NCI-H226 (cell line): ENCODE measurements at places on chromosomes 1 and 21.

DNA sequence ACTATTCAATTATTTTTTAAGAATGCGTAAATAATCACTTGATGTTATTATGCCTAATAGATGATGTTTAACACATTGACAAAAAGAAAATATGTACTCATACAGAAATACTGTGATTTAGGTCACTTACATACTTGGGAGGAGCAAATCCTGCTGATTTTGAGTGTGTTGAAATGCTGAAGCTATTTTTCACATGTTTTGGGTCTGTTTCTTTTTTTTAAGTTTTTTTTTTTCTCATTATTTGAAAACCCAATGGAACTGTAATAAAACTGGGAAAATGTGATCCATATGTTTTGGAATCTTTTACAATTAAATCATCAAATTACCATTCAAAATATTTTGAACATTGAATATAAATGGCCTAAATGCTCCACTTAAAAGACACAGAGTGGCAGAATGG is 366.2 kb upstream of the ADAMTS5 start:
- no peak for DNase-seq

DNA sequence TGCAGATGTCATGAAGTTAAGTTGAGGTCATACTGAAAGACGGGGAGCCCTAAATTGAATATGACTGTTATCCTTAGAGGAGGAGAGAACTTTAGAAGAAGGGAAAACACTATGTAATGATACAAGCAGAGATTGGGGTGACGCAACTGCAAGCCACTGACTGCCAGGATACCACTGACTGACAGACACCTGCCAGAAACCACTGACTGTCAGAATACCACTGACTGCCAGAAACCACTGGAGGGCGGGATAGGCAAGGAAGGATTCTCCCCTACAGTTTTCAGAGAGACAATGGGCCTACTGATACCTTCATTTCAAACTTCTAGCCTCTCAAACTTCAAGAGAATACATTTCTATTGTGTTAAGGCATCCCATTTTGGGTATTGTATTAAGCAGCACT is 388.7 kb downstream of the USH2A start:
- peak; percentile 11 for DNase-seq

- DNase-seq = no peak
Measured at GRCh38 chr1:12761781-12762180, 11.8 kb upstream of the PRAMEF12 start.

DNA sequence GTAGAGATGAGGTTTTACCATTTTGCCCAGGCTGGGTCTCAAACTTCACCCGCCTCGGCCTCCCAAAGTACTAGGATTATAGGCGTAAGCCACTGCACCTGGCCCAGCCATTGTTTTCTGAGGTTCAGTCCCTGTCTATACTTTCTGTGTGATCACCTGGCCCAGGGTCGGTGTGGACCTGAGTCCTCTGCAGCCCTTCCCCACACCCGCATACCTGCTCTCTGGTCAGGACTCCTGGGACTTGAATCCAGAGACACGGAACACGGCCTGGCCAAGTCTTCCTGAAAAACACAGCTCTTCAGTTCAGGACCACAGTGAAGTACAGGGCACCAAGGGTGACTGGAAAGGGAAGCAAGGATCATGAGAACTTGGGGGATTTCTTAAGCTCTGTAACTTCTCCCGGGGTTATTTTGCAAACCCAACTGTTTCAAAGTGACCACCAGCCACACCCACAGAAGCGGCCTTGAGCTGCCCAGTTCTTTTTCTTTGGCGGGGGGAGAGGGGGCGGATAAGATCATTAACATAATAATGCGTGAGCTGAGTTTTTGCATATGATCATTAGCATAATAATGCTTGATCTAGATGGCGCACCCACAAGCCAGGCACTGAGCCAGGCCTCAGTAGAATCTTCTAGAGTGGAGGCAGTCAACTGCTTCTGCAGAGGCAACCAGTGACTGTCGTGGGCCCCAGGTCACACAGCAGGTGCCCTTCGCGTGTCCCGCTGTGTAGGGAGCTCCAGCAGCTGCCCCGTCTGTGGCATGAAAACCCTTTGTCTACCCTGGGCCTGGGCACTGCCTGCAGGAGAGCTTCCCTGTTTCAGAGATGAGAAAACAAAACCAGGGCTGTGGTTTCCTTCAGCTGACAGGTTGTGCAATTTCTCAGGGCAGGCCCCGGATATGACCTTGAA is 1.7 kb upstream of the NADK start:
- DNase-seq = peak; percentile 53

GRCh38 chr21:28801906-28802305 is 190.8 kb downstream of the LTN1 start:
- DNase-seq = no peak

- DNase-seq = peak; percentile 83
Measured at GRCh38 chr1:200409761-200410565, at the start of gene ZNF281. TSS of gene ZNF281 (minus strand) at chr1:200410036. CDS start at chr1:200409705, 331 bp downstream.

- no peak for DNase-seq
Measured at GRCh38 chr1:168708698-168709404, 20.2 kb downstream of the DPT start.

DNA sequence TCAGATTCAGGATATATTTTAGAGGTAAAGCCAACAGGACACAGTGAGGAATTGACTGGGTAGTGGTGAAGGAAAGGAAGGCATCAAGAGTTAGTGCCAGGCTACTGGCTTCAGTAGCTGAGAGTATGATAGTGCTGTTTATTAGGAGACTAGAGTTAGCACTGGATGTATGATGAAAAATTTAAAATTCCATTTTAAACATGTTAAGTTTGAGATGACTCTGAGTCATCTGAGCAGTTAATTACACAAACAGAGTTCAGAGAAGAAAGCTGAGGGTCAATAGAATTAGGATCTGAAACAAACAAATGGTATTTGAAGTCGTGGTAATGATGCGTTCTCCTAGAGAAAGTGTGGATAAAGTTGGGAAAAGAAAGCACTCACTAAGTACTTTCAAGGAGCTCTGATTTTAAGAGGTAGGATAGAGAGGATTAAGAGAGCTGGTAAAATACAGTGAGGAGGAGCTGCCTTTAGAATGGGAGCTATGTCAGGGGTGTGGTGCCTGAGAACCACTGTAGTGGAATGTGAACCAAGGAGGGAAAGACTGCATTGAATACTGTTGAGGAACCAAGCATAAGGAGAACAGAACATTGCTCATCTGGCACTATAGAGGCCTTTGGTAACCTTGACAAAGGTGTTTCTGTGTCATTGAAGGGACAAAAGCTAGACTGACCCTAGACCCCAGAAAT is 21.7 kb upstream of the SHCBP1L start:
- peak; percentile 50 for DNase-seq

DNA sequence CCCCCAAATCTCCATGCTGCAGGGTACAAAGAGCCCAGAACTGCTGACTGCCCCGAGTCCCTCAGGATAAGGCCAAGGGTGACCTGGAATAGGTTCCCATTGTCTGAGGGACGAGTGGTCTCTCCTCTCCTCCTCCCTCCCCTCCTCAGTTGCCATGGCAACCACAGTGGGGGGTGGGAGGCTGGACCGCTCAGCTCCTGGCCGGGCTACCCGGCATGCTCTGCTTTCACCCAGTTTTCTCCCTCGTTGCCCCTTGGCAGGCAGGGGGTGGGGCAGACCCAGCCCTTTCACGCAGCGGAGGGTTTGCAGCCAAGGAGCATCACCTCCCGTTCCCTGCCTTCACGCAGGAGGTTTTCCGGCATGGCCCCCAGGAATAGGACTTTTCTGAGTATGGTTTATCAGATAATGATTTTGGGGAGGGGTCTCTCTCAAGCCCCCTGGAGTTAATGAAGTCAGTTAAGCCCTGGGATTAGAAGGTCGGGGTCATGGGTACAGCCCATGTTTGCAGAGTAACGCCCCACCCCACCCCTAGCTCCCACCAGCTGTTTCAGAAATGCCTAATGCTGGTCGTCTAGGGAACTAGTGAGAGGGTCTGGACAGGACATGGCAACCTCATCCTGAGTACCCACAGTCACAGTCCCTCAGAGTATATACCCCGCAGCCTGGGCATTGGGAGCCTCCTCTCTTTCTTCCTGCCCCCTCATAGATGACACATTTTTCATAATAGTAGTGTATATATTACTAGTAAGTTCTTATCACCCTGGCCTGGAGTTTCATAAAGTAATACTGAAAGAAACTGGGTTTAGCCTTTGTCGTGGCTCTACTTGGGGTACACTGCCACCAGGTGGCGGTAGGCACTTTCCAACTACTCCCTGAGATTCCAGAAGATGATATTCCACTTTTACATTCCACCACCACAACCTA is 20.7 kb downstream of the C1QB start:
- DNase-seq = peak; percentile 43
